ENCODE measurements at places on chromosomes 1 and 21. TPM values are rescaled to one million over a fixed set of nuclear protein-coding genes. Genes with fewer than 3 reads are reported as not detected.

The OR14K1 gene
- not detected for total RNA-seq

The AUNIP gene
- 8.0 TPM for total RNA-seq

The EVI5 gene
- total RNA-seq: 6.0 TPM

The GJA4 gene
- not detected for total RNA-seq

The HSD11B1 gene
- not detected for total RNA-seq

The RGS18 gene
- not detected for total RNA-seq

The CLCNKA gene
- not detected for total RNA-seq

The FCGR2B gene
- total RNA-seq: not detected

The GBP4 gene
- total RNA-seq: not detected

The MROH9 gene
- total RNA-seq: not detected

The BCAR3 gene
- 64.7 TPM for total RNA-seq

The OR2L2 gene
- not detected for total RNA-seq

The DIO1 gene
- total RNA-seq: not detected

The PADI2 gene
- total RNA-seq: 1.5 TPM

The TGFB2 gene
- total RNA-seq: 25.7 TPM

The ADAMTSL4 gene
- total RNA-seq: 5.6 TPM

The KCNJ9 gene
- total RNA-seq: not detected

The TNNI3K gene
- total RNA-seq: not detected

The CR1 gene
- total RNA-seq: not detected

The RIPK4 gene
- total RNA-seq: 16.3 TPM

The NPHS2 gene
- not detected for total RNA-seq

The COL24A1 gene
- total RNA-seq: 0.03 TPM

The UCK2 gene
- total RNA-seq: 107 TPM

The RNU1-4 gene
- total RNA-seq: not detected

The VCAM1 gene
- total RNA-seq: 0.08 TPM
